ENCODE measurements at places on chromosomes 7 and 10.
A peak's percentile ranks its signal among the peaks of the same experiment; 100 is the strongest.

DNA sequence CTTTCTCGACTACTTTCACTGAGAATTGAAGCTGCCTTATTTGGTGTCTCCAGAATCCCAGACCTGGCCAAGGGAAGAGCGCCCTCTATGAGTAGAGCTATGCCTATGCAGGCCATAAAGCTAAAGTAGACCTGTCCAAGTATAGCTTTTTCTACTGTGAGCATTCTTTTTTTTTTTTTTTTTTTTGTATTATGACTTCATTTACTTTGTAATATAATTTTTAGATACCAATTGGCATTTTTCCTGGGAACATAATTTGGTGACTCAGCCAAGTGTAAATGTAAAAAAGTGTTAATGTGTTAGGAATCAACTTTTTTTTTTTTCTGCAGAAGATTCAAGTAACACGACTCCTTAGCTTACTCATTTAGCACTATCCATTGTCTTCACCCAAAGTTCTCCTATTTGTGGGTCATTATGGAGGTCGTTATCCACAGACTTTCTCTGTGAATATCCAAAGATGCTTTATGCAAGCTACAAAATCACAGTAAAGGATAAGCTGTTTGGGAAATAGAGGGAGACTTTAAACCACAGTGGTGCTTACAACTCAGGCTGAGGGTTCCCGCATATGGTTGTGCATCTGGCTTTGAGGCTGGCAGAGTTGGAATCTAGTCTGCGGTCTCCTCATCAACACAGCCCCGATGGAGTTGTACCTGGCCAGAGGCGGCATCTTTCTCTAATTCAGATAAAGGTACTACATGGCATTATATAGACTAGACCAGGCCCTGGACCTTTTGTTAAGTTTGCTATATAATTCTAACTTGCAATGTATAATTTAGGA is 1040.2 kb upstream of the SORCS1 start:
- peak; percentile 24 for DNase-seq

DNA sequence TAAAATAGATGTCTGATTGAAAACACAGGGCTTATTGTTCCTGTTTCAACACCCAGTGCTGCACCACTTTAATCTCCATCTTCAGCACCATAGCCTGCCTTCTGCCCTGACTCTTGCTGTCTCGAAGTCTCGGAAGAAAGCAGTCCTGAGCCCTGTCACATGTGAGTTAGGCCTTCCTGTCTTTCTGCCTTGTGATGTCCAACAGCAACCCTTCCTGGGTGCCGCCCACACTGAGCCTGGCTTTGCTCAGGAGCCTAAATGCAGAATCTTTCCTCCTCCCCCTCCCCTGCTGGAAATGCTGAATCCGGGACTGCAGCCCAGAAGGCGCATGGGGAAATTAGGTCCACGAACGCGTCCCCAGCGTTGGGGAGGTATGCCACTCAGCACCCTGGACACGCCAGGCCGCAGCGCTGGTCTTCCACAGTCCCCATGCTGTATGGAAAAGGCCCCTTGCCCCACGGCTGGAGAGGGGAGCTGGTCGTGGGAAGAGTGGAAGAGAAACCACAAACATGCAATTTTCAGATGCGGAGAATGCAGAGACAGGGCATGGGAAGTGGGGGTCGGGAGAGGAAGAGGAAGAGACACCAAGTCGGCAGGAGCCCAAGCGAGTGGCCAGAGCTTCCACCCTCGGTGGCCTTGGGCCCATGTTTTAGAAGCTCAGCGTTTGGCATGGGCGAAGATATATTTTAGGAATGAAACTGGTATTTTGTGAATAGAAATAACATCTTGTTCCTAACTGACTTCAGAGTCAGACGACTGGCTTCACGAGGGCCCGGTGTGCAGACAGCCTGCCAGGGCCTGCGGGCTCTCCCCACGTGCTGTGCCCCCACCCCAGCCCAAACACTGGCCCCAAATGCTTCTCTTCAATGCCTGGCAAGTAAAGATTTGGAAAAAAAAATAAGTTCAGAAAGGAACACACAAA is 656.1 kb upstream of the FOXK1 start:
- no peak for DNase-seq

- DNase-seq, result no peak
Measured at GRCh38 chr7:51313738-51314425, 2.7 kb downstream of the COBL start.

- no peak for DNase-seq
Measured at GRCh38 chr7:12291870-12292269, 80.8 kb downstream of the TMEM106B start.

DNA sequence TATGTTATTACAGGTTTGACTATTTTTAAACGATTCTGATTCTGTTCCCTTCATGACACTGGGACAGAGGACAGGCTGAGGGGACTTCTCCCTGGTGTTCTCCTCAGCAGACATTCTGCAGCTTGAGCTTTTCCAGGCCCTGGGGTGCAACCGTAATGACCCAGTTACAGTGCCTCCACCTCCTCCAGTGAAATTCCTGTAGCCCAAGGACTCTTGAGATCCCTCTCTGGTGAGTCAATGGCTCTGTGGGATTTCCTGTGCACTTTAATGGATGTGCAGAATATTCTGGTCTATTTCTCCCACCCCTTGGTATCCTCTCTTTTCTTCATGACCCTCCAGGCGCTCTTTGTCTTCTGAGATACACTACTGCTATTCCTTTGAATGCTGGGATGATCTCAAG is 319.3 kb downstream of the INHBA start:
- DNase-seq, result no peak

GRCh38 chr7:151484971-151485707 is 34.6 kb downstream of the RHEB start:
- no peak for DNase-seq

DNA sequence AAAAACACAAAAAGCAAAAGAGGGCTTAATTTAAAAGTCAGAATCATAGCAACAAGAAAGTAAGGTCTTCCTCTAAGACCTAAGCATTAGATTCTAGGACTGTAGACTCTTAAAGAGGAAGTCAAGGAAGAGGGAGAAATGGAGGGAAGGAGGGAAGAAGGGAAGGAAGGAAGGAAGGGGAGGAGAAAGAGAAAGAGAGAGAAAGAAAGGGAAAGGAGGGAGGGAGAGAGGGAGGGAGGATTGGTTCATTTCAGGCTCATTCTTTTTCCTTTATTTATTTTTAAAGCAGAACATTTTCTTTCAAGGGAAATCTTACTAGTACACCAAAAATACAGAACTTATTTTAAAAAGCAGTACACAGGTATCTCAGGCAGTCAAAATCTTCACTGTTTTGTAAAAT is 81.1 kb downstream of the DLG5 start:
- no peak for DNase-seq

GRCh38 chr7:7861211-7861633 is 107.4 kb upstream of the GLCCI1 start:
- no peak for DNase-seq

DNA sequence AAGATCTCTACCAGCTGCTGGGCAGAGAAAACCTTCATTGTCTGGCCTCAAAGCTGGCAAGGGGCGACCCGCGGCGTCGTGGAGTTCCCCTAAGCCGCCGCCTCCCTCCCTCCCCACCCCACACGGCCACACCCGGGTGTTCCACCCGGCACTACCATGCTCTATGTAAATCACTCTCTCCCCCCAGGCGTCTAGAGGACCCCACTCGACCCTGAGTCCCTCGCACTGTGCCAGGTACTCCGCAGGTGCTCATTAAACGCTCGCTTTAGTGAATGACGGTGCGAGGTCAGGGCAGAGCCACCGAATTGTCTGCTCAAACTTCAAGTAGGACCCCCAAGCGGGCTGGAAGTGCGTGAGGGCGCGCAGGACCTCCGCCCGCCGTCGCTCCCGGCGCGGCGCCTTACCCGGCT is 628 bp downstream of the PARP12 start:
- DNase-seq, result peak; percentile 17

DNA sequence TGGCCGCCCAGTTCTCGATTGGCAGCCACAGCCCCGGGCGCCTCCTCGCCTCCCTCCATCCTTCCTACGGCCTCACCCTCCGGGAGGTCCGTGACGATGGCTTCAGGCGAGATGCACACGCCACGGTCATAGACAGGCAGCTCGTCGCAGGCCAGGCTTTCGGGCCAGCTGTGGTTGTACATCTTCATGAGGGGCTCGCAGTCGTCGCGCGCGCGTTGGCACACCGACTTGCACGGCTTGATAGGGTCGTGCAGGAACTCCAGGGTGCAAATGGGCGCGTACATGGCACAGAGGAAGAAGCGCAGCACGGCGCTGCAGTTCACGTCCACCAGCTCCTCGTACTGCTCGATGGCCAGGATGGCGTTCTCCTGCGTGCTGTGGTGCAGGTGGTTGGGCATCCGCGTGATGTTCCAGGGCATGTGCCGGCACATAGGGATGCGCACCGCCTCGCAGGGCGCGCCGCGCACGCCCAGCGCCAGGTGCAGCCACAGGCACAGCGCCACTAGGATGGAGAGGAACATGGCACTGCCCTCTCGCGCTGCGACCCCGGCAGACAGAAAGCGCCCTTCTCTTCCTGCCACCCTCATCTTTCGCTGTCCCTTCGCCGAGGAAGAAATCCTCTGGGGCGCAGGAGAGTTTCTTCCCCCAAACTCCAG is 472 bp downstream of the SFRP4 start:
- peak; percentile 39 for DNase-seq

- DNase-seq, result no peak
Measured at GRCh38 chr10:5679606-5680005, 5.0 kb upstream of the TASOR2 start.

DNA sequence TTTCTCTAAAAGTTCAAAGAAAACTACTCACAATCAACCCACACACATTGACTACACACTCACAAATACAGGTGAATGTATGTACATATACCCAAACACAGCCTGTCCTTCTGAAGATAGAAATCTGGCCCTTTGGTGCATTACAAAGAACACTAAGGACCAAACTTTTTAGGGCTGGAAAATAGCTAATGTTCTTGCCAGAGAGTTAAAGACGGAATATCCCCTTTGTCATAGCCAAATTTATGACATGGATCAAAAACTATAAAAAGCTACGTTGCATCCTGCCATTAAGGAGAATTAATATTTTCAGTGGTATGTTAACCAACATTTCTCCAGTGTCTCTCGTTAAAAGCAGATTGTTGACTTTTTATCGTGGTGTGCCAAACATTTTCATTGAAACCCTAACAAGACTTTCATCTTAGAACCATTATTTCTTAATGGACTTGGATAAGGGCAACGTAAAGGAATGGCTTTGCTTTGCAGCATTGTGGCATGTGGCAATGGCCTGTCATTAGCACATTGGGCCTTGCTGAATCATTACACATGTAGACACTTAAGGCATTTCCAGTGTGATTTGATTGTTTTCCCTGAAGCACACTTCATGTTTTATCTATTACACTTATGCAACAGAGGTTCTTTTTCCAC is 150.9 kb upstream of the MEOX2 start:
- DNase-seq, result no peak

DNA sequence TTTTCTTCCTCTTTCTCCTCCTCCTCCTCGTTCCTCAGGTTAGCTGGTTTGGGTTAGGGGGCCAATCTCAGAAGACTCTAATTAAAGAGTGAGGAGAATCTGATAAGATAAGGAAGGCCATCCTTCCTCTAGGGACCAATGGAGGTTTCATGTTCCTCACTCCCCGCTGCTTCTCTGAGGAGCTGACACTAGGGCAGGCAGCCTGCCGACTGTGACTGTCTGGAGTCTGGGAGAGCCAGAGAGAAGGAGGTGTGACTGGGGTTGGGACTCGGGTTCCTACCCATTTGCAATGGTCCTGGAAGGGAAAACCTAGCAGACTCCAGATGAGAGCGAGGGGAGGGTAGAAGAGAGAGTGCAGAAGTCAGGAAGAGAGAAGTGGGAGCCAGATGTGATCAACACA is 15.3 kb downstream of the PAX2 start:
- no peak for DNase-seq

DNA sequence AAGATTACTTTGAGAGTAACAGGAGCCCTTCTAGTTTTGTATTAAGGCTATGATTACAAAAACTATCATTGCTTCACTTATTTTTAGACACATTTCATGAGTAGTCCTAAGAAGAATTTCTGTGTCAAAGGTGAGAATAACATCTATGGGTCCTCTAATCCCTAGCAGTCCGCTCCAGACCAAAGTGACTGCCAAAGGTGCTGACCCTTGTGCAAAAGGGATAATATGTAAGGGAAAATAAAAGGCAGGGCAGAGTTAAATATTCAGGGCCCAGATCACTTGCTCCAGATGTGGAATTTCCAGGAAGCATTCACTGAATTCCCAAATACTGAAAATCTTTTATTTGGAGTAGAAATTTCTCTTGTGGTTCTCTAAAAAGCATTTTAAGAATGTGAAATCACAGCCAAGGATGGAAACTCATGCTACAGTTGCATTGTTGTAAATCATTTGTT is 29.3 kb downstream of the RHOBTB1 start:
- no peak for DNase-seq

DNA sequence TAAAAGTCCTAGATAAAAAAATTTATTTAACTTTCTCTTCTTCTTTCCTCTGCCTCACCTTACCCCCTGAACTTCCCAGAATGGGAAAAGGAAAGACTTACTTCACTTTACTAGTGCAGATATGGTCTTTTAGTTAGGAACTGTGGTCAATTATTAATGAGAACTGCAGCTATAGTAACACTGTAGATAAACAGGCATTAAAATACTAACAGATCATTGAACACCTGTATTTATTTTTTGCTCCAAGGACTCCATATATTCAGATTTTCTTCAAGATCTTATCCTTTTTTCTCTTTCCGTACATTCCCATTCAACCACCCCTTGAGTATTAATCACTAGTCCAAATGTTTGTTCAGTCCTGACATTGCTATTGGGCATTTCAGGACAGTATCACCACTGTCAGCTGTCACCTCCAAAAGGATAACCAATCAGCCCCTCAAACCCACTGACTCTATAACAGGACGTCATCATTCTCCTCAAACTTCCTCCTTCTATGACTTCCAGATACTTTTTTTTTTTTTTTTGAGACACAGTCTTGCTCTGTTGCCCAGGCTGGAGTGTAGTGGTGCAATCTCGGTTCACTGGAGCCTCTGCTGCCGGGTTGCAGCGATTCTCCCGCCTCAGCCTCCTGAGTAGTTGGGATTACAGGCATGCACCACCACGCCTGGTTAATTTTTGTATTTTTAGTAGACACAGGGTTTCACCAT is 4.2 kb downstream of the CPVL start:
- no peak for DNase-seq

- no peak for DNase-seq
Measured at GRCh38 chr10:132366006-132366405, 31.0 kb upstream of the PWWP2B start.

GRCh38 chr7:158432369-158433341 is 155.0 kb downstream of the PTPRN2 start:
- DNase-seq, result peak; percentile 29

- peak; percentile 37 for DNase-seq
Measured at GRCh38 chr10:30284865-30285594, 64.0 kb downstream of the MTPAP start.

- no peak for DNase-seq
Measured at GRCh38 chr7:99457650-99458493, 8.1 kb downstream of the ATP5MF start.
